ENCODE measurements at places on chromosomes 3 and 15.

GRCh38 chr3:177724020-177724638 lies 526.8 kb upstream of the TBL1XR1 start:
- DNase-seq = no peak

DNA sequence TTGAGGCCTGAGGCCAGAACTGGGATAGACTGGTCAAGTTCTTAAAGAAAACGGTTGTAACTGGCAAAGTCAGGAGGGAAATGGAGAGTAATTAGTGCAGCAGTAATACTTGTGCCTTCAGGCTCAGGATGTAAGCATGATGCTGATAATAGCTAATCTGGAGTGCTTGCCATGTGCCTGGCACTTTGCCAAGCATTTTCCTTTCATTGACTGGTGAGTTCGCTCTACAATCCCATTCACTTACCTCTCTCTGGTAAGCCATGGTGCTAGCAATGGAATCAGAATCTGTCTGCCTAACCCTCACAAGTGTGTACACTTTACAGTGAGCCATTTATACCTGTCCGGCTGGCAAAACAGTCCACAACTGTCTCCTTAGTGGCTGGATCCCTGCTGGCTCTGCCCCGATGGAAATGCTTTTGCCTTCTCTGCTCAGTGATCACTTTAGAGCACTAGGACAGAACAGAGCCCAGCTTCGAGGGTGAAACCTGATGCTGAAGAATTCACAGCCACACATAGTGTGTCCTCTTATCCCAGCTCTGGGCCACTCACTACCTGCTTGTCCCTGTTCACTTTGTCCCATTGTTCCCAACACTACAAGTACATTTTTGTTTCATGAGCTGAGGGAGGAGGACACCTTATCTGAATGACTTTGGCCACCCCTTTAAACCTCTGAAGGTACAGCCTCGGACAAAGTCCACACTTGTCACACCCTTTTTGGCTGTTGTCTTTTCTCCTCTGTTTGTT lies 10.3 kb downstream of the CHP1 start:
- DNase-seq = no peak

DNA sequence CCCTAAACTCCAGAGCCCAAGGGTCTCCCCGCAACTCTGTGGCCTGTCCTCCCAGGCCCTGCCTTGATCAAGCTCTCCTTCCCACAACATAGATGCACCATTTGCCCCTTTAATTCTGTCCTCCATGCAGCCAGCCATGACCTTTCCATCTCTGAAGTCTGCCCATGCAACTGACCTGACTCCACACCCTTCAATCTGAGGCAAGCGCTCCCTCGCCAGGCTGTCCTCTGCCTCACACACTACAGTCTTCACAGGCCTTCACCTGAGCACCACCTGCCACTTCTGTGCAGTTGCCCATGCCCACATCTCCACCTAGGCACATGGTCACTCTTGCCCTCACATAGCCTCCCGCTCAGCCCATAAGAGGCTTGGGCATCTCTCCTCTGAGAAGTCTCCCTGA lies 244.0 kb downstream of the OCA2 start:
- no peak for DNase-seq

GRCh38 chr3:146128939-146129338 lies 32.0 kb downstream of the PLOD2 start:
- DNase-seq = no peak

GRCh38 chr3:5300638-5301037 lies 113.1 kb downstream of the EDEM1 start:
- DNase-seq = no peak

GRCh38 chr3:186281176-186281575 lies 80.9 kb downstream of the DGKG start:
- no peak for DNase-seq

All from T-helper 1 cell (primary cell).